Left lung (tissue), 14 donors: ENCODE measurements at places on chromosomes 3 and 15.

GRCh38 chr15:50773389-50773788 is 7.9 kb upstream of the SPPL2A start:
- no peak for DNase-seq

DNA sequence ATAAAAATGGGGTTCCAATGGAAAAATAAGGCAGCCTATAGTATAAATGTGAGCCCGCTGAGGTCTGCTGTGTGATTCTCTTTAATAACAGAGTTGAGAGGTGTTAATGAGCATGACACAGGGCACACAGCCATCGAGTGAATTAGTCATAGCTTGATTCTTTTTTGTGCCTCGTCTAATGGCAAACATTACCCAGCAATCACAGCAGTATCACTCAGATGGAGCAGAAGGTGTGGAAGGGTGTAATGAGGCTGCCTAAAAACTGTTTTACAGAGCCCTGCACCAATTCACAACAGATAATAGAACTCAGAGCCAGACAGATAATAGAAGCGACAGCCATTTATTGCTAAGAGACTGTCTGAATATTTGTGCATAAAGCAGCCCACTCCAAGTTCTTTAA is 178.6 kb upstream of the TPRG1 start:
- no peak for DNase-seq

DNA sequence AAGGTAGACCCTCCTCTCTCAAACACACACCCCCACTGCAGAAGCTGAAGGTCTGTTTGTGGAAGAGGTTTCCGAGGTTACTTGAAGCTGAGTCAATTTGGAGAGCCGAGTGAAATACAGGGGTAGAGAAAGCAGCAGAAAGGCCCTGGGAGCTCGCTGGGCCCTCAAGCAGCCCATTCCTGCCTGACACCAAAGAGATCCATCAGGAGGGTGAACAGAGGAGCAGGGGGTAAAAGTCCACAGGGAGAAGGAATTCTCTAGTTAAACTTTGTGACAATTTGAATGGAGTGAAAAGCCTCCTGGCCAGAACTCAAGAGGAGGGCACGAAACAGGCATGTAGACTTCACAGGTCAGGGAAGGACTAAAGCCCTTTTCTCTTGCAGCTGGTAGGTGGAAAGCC is 13.6 kb upstream of the SLC27A2 start:
- DNase-seq: no peak

- peak; percentile 42 for DNase-seq
Measured at GRCh38 chr15:70474471-70475406, 288.6 kb downstream of the UACA start.

GRCh38 chr15:64985366-64986033 is 4.2 kb downstream of the SPG21 start:
- no peak for DNase-seq

- peak; percentile 31 for DNase-seq
Measured at GRCh38 chr15:61227950-61228936, 859 bp downstream of the RORA start.

- no peak for DNase-seq
Measured at GRCh38 chr3:45272032-45272810, 46.1 kb upstream of the TMEM158 start.

DNA sequence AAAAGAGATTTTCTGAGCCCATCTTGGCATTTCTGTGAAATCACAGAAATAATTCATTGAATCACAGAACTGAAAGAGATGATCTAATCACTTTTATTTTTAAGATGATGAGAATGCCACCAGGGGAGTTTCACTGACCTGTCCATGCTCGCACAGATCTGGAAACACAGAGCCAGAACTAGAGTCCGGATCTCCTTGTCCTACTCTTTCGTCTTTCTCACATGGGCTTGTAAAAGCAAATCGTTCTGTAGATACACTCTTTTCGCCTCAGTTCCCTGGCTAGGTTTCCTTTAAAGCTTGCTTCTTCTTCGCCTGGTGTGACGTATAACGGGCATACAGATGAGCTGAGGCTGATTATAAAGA is 122.5 kb upstream of the SPRED1 start:
- DNase-seq: no peak

- DNase-seq: no peak
Measured at GRCh38 chr3:195877767-195878423, 30.5 kb downstream of the TNK2 start.

DNA sequence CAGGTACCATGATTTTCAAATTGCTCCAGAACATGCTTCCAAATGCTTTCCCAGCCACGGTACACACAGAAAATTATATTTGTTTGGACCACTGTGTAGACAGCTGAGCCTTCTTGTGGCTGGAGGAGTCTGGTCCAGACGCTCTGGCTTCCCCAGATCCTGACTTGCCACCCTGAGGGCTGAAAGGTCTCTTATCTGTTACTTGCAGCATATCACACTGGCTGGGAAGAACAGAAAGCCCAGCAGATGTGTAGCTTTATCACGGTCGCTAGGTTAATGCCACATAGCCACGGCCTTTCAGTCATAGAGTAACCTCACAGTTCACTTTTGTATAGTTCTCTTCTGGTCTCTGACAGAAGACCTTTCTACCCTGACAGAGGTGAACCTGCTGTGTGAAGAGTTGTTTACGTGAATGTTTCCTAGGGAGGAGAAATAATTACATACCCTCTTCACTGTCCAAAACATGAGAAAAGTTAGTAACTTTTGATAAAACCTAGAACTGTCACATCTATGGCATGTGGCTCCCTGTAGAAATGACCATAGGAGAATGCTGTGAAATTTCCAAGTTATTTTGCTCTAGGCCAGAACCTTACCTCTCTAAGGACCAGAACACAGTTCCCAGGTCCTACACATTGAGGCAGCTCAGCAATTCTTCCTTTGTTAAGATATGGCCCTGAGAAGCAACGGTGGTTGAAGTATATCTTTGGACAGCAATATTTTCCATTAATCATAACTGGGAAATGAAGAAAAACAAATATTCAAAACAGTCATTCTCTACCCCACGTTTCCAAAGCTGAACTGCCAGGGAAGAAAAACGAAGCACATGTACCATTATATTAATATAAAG is 15.8 kb upstream of the STIMATE start:
- DNase-seq: no peak

GRCh38 chr15:75195122-75195765 is 6.4 kb upstream of the C15orf39 start:
- no peak for DNase-seq

- DNase-seq: no peak
Measured at GRCh38 chr15:71187078-71187477, 71.8 kb downstream of the THSD4 start.
